Esophagus squamous epithelium (tissue), 5 donors: ENCODE measurements at places on chromosomes 7 and 10. TPM values are rescaled to one million over a fixed set of nuclear protein-coding genes. Genes with fewer than 3 reads are reported as not detected.

- no peak for DNase-seq
Observed at GRCh38 chr10:99945263-99945662, 64.5 kb downstream of the DNMBP start.

- no peak for DNase-seq
Observed at GRCh38 chr7:112262855-112263487, 56.5 kb downstream of the ZNF277 start.

DNA sequence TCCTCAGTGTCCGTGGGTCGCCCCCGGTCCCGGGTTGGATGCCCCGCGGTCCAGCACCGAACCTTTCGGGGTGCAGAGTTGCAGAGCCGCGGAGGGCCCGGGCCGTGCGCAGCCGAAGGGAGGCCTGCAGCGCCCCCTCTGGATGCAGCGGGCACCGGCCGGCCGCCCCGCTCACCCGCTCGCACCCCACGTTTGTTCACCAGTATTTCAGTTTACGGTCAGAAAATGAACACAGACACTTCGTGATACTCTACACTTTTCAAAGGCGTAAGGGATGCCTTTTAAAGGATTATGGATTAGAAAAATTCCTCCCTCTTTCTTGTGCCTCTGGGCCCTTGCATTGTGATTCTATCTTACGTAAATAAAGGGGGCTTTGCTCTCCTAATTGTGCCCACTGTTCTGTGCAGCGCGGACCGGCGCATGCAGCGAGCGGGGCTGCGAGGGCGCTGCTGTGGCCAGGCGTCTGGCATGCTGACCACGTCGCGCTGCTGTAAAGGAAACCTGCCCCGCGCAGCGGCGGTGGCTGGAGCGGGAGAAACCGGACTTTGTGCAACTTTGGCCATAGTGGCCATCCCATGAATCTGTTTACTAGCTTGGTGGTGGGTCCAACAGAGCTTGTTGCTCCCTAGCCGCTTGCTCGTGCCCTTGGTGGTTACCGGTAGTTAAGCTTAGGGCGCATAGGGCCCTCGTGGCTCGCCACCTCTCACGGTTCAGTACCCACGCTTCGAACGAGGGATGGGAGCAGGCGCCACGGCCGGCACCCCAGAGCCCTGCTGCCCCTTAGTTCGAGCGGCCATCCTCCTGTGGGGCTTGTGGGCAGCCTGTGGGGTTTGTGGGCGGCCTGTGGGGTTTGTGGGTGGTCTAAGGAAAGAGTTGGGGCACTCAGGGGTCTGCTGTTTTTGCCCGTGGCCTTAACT, 739 bp upstream of the MEST start:
- no peak for DNase-seq

- no peak for DNase-seq
Observed at GRCh38 chr7:23100697-23101096, 4.9 kb upstream of the KLHL7 start.

DNA sequence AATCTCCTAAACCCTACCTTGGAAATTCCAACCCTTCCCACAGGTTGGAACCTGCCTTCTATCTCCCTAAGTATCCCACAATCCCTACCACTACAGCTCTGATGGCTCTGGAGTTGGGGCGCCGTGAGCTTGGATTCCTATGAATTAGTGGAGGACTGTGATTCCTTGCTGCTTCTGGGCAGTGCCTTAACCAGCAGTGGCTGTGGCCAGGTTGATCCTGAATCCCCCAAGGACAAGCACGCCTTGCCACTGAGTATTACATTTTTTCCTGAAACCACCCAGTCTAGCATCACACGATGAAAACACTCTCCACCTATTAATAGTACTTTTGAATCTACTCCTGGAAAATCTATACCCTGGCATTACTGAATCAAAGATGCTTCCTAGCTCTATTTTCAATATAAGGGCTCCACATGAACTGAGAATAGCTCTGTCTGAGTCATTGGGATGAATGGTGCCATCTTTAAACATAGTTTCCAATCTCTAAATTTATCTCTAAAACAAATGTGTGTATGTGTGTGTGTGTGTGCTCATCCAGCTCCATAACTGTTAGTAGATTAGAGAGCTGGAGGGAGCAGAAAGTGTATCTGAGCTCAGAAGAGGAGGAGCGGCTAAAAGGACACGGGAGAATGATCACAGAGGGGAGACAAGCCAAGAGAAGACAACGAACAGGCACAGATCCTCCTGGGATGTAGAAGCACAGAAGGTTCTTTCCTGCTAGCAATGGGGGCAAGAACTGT, 11.9 kb upstream of the INPP5F start:
- DNase-seq: no peak

The VSIR gene
- 51.7 TPM for total RNA-seq

GRCh38 chr7:122544463-122544862, 154.5 kb downstream of the RNF133 start:
- DNase-seq: no peak

DNA sequence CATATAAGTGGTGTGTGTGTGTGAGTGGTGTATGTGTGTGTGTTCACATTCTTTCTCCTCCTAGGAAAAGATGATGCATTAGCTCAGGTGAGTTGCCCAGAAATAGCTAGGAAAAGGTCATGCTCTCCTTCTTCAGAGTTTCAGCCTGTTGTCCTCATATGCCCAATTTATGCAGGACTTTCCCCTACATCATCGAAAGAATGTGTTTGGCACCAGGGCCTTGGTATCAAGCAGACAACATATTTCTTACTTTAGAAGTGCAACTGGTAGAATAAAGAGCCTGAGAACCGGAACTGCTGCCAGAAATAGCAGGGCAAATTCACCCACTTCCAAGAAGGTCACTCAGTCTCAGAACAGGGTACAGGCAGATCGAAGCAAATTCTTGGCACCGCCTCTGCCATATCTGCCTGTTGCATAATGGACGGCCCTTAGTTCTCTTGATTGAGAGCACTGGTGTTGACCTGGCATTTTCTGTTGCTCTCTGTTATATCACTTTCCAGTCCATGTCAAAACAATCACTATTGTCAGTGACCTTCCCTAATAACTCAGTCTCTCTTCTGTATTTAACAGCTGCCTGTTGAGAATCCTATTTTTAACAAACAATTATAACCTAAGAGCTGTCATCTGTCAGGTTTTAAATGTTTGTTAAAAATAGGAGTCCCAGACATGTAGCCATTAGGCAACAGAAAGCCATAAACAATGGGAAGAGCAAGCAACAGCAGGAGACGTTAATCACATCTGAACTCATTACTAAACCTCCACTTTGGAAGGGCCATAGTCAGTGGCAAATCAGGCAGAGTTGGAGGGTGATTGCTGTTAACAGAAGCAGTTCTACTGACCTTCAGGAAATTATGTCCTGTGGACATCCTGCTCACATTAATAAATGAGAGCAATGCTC, 20.7 kb downstream of the ADRB1 start:
- no peak for DNase-seq

- no peak for DNase-seq
Observed at GRCh38 chr10:38027986-38028385, 17.5 kb downstream of the ZNF33A start.

GRCh38 chr10:4545062-4545461, 280.9 kb upstream of the AKR1E2 start:
- no peak for DNase-seq

DNA sequence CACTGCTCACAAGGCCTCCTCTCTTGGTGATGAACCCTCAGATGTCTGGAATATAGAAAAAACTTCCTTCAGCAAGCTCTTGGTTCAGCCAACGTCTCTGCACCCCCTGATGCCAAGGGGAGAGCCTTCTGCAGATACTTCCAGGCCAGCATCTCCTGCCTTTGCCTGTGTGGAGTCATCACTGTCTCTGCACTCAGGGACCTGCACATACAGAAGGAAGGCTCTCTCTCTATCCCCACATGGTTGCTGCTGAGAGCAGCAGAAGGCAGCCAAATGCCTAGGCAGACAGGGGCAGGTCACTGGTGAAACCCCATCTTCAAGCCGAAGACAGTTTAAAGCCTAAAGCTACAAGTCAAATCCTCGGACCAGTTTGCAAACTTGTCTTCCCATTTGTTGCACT, 137.6 kb downstream of the WDR11 start:
- DNase-seq: no peak
